ENCODE measurements at places on chromosomes 11 and 22. TPM values are rescaled to one million over a fixed set of nuclear protein-coding genes. Genes with fewer than 3 reads are reported as not detected.

The OR9Q1 gene
- total RNA-seq = not detected

DNA sequence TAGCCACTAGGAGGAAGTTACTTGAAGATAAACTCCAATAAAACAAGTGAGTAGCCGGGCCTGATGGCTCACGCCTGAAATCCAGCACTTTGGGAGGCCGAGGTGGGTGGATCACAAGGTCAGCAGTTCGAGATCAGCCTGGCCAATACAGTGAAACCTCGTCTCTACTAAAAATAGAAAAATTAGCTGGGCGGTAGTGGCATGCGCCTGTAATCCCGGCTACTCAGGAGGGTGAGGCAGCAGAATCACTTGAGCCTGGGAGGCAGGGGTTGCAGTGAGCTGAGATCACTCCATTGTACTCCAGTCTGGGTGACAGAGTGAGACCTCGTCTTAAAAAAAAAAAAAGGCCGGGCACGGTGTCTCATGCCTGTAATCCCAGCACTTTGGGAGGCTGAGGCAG lies 34.0 kb upstream of the CLPB start:
- DNase-seq = no peak

DNA sequence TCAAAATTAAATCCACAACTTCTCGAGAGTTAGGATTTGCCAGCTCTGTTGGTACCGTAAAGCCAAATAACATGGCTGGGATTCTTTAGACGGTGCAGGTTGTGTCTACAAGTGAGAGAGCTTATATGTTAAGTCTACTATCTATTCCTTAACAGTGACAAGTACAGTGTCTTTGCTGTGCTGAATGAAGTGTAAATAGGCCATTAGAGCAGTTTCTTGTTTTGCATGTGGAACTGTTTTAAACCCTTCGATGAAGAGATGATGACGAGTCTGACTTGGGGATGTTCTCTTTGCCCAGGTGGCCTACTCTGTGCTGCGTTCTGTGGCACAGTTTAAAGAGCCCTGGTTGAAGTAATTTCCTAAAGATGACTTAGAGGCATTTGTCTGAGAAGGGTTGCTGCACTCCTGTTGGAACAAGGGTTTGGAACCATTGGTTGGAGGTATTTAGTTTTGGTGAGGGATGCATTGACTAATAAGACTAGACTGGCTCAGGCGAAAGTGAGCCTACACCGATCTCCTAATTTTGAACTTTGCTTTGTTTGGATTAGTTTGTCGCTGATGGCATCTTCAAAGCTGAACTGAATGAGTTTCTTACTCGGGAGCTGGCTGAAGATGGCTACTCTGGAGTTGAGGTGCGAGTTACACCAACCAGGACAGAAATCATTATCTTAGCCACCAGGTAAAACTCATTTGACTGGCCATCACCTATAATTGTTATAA lies 988 bp downstream of the RPS3 start:
- no peak for DNase-seq

The OR8G1 gene
- not detected for total RNA-seq

The C11orf58 gene
- 51.0 TPM for total RNA-seq

DNA sequence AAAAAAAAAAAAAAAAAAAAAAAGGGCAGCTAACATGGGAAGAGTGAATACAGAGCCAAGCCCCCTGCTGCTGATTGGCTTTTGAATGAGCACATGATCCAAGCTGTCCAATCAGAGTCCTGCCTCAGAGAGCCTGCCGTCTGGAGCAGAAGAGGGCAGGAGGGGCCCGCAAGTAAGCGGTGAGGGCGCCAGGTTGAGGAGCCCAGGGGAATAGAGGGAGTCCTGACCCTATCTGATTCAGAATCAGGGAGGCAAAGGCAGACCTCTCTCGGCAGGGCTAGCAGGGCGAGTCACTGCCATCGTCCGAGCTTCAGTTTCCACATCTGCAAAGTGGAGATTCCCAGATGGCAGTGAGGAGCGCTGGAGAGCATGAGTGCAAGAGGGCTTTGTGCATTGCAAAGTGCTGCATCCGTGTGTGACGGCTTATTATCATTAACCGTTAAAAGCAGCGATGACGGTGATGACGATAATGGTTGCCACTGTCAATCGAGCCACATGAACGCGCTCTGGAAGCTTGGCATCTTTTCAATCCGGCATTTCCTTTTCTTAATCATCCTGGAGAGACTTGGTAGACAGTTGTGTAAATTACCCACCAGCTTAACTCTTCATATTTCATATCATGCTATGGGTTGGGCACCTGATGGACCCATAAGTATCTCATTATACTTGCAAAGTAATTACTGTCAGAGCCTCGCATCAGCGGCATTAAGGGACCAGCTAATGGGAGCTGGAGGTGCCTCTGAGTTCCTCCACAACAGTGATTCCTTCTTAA lies 68.6 kb upstream of the ATXN10 start:
- no peak for DNase-seq

DNA sequence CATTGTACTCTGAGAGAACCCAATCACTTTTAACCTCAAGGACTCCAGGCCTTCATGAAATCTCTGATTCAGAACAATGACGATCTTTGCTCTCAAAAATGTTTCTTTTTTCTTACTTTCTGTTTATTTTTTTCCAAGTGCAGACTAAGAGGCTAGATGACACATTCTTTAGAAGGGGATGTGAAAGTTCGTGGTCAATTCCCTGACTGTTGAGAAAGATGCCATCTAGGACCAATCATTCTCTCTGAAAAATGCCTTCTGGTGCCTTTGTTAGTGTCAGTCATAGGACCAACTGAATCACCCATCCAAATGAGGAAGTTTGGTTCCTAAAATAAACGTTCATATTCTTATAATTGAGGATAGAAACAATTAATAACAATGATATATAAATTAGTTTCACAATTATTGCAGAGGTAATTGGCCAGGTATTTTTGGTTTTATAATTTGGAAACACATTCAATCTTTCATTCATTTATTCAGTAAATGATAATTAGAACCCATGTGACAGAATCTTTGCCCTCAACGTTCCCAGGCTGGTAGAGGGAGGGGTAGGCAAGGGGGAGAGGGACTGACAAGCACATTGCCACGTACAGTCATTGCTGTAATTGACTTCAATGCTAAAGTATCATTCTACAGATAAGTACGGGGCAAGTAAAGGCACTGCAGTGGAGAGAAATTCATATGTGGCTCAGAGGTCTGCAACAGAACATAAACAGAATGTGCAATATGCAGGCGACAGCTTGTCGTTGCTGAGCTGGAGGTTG lies 333.4 kb upstream of the MPPED2 start:
- no peak for DNase-seq
